ENCODE measurements at places on chromosomes 2 and 18. TPM values are rescaled to one million over a fixed set of nuclear protein-coding genes. Genes with fewer than 3 reads are reported as not detected.

DNA sequence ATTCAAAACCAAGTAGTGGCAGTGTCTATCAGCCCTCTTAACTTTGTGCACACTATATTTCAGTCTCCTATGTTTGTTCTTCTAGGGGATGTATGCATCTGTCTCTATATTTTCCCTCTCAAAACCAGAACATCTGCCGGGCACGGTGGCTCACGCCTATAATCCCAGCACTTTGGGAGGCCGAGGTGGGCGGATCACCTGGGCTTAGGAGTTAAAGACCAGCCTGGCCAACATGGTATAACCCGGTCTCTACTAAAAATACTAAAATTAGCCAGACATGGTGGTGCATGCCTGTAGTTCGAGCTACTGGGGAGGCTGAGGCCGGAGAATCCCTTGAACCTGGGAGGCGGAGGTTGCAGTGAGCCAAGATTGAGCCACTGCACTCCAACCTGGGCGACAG is 9.9 kb upstream of the GAREM2 start:
- DNase-seq, result no peak

DNA sequence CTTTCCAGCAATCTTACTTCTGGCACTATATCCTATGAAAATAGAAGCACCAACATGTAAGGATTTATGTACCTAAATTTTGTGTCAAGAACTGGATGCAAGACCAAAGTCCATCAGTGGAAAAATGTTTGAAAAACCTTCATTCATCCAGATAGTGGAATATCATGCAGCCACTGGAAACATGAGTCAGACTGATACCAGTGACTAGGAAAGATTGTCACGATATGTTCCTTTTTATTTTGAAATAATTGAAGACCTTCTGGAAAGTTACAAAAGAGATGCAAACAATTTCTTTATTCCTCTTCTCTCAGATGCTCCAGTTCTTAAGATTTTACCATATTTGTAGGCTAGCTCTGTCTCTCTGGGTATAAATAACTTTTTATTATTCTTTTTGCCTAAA is 40.5 kb upstream of the IL1R2 start:
- DNase-seq, result no peak

GRCh38 chr18:39241534-39241933 is 1675.9 kb upstream of the CELF4 start:
- no peak for DNase-seq

GRCh38 chr2:111986116-111986900 is 68.8 kb upstream of the TMEM87B start:
- DNase-seq, result no peak

DNA sequence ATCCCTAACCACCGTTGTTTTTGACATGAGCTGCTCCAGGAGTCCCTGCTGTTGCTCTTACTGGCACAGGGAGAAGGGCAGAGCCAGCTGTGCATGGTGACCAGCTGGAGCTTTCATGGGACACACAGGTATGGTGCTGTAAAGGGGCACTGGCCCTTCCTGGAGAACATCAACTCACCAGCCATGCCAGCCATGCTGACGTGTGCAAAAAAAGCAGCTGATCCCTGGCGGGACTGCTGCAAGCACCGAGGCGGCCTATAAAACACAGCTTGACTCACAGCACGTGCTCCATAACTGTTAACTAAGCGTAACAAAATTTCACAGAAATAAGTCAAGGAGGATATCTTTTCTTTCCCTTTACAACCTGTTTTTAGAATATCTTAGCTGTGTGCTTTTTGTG is 165.1 kb downstream of the TMEM163 start:
- no peak for DNase-seq

DNA sequence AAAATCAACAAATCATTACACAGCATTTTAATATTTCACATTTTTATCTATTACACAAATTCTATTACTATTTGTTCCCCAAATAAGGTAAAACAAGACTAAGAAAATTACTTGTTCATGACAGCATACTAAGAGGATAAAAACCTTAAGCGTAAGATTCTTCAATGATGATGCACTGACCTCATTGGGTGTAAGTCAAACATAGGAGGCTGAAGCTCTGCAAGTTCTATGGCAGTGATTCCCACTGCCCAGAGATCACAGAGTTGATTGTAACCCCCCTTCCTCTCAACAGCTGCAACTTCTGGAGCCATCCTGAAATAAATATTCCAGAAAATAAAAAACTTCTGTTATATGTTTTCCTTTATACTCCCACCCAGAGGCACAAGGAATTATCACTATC is 82.2 kb upstream of the CDKL4 start:
- DNase-seq, result no peak

GRCh38 chr2:23695214-23695889 is 231.6 kb downstream of the ATAD2B start:
- DNase-seq, result no peak

DNA sequence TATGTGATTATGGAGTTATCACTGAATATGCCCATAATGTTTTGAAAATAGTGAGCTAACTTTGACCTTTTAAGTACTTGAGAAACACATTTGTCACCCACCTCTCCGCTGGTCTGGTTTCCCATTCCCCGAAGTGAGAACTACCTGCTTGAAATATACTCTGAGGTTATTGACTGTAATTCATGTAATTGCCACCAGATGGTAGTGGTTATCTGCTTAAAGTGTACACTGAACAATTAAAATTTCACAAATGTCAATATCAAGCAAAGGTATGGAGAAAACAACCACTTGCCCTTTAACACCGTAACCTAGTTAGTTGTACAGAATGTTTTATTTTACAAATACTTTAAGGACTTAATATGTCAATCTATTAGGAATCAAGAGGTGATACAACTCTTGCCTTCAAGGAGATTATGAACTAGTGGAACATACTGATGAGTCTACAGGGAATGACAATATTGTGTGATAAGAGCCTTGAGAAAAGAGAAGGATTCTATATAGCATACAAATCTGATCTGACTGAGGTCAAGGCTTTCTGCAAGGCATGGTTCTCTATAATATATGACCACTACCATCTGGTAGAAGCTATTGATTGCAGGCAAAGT is 316.8 kb upstream of the KCNH7 start:
- no peak for DNase-seq

DNA sequence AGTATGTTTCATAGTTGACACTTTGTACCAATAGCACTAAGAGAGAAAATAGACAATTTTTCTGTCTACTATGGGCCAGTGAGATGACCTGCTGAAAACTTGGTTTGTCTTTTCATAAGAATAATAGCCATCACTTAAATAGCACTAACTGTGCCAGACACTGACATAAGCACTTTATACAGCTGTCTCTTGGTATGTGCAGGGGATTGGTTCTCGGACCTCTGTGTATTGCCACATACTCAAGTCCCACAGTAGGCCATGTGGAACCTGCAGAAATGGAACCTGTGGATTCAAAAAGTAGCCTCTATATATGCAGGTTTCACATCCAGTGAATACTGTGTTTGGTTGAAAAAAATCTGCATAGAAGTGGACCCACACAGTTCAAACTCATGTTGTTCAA is 126.7 kb downstream of the XRCC5 start:
- no peak for DNase-seq

GRCh38 chr2:31012406-31012805 is 125.8 kb downstream of the GALNT14 start:
- DNase-seq, result no peak

DNA sequence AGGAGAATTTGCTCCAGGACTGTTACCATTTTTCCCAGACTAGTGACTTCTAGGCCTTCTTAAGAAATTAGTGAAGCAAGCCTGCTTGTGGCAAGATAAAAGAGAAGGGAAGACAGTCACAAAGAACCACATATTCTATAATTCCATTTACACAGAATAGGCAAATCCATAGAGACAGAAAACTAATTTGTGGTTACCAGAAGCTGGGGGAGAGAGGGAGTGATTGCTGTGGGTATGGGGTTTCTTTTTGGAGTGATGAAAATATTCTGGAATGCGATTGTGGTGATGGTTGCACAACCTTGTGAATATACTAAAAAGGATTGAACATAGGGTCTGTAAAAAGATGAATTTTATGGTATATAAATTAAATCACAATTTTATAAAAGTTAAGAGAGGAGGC is 37.5 kb upstream of the SIX2 start:
- DNase-seq, result no peak

GRCh38 chr2:18411626-18412025 is 148.8 kb downstream of the RDH14 start:
- DNase-seq, result no peak

DNA sequence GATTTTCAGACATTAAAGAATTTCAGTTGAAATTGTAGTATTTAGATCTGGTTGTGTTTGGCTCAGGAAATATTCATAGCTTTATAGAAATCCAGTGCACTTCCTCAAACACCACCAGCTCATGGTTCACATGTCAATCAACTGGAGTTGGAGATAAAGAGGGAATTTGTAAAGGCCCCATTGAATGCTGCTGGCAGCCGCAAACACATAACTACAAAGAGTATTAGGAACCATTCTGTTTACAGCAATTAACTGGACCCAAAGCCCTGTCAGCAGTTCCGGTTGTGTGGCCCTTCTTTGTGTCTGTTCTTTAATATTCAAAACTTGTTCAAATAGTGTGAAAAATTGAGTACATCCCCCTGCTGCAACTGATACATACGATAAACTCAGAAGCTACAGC is 107.4 kb upstream of the LRRTM4 start:
- DNase-seq, result no peak

Gene LRP2
- not detected for total RNA-seq

Gene C2orf92
- 47.1 TPM for total RNA-seq

Gene TFCP2L1
- total RNA-seq, result 8.3 TPM

Gene KCNG3
- 1.8 TPM for total RNA-seq
